ENCODE measurements at places on chromosomes 7 and 10.
A peak's percentile ranks its signal among the peaks of the same experiment; 100 is the strongest.

DNA sequence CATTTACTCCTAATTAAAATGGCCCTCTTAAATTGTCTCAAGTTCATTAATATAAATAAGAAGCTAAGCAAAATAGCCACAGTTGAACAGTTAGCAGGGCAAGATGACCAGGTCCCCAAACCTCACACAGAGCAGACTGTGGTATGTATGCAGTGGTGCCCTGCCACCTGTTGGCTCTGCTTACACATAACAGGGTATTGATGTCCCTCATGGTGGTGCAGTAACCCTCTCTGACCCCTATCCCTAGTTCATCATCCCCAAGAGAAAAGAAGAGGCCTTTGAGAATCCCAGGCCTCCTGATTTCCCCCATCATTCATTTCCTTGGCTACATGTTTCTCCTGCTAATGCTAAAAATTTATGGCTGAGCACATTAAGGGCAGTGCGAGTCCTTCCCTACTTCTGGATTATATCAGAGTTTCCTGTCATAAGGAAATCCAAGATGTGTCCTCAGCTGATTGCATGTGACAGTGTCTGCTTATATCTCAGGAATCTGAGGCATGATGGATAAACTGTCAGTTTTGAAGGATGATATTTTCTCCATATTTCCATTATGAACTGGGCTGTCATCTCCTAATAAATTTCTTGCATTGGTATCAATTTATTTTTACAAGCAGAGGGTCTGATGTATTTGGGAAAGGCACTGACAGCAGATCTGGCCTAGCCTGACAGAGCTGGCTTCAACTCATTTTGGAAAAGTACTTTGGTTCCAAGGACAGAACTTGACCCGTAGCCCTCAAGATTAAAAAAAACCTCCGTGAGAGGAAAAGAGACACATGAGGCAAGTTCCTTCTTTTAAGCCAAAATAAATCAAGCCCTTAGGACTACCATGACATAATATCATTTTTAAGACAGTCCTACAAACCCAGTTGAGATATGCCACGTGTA is 880.6 kb downstream of the LRMDA start:
- DNase-seq = peak; percentile 71
- no peaks in the 10 kb centered on the region for H3K27me3 ChIP-seq
- no peaks in the 10 kb centered on the region for H3K4me1 ChIP-seq
- no peak overlapping the region for H3K4me3 ChIP-seq
- H3K36me3 ChIP-seq = no peaks in the 10 kb centered on the region

DNA sequence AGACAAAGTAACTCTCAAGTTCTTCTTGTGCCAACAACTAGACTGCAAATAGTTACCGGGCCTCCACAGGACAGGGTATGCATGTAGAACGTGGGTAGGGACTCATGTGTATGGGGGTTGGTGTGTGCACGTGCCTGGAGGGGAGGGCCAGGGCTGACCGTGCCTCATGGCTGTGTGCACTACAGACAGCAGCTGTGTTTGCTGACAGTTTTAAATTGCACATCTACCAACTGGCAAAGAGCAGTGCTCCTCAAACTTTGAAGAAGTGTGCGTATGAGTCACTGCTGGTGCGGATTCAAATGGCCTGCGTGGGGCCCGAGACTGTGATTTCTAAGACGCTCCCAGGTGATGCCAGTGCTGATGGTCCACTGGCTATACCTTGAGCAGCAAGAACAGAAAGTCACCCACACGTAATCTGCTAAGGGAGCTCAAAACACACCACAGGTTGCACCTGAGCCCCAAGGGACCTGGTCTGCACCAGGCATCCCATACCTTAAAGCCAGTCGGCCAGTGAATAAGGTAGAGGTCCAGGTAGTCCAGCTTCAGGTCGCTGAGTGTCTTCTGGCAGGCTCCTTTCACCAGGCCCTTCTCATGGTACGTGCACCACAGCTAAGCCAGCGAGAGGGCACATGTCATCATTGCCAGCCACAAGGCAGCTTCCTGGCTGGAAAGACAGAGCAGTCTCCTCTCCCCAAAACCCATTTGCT is 8.5 kb downstream of the AKR1B1 start:
- H3K27me3 ChIP-seq = no peaks in the 10 kb centered on the region
- H3K4me3 ChIP-seq = no peak overlapping the region
- H3K27ac ChIP-seq = no peak overlapping the region
- peaks cover 11% of the 10 kb centered on the region for H3K36me3 ChIP-seq
- no peaks in the 10 kb centered on the region for H3K4me1 ChIP-seq

DNA sequence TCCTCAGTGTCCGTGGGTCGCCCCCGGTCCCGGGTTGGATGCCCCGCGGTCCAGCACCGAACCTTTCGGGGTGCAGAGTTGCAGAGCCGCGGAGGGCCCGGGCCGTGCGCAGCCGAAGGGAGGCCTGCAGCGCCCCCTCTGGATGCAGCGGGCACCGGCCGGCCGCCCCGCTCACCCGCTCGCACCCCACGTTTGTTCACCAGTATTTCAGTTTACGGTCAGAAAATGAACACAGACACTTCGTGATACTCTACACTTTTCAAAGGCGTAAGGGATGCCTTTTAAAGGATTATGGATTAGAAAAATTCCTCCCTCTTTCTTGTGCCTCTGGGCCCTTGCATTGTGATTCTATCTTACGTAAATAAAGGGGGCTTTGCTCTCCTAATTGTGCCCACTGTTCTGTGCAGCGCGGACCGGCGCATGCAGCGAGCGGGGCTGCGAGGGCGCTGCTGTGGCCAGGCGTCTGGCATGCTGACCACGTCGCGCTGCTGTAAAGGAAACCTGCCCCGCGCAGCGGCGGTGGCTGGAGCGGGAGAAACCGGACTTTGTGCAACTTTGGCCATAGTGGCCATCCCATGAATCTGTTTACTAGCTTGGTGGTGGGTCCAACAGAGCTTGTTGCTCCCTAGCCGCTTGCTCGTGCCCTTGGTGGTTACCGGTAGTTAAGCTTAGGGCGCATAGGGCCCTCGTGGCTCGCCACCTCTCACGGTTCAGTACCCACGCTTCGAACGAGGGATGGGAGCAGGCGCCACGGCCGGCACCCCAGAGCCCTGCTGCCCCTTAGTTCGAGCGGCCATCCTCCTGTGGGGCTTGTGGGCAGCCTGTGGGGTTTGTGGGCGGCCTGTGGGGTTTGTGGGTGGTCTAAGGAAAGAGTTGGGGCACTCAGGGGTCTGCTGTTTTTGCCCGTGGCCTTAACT is 739 bp upstream of the MEST start:
- H3K27me3 ChIP-seq = no peaks in the 10 kb centered on the region
- H3K4me1 ChIP-seq = peaks cover 20% of the 10 kb centered on the region
- DNase-seq = no peak
- no peak overlapping the region for H3K4me3 ChIP-seq

DNA sequence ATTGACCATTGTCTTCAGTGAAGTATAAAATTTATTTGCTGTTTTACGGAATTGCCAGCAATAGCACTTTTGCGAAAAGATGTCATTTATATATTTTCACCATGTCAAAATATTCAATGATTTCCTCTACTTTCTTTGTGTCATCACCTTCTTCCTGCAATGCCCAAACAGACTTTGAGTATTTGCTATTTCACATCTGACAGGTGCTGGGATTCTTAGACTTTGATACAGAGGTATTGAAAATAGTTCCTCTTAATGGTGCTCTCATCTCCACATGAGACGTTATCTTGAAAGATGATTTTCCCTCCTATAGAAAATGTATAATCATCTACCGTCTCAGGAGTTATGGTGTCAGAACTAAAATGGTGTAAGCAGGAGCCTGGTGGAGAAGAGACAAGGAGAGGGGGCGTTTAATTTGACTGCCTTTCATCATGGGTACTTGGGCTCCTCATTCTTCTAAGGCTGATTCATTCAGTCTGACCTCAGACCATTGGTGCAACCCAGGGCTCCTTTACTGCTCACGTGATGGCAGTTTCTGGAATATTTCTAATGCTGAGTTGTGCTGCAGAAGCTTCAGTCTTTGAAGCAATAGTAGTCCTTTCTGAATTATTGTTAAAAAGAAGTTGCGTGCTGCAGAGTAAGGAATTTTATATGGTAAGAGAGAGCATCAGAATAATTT is 404.6 kb downstream of the PHTF2 start:
- no peak overlapping the region for H3K27ac ChIP-seq
- H3K27me3 ChIP-seq = no peaks in the 10 kb centered on the region
- no peaks in the 10 kb centered on the region for H3K36me3 ChIP-seq
- H3K4me1 ChIP-seq = no peaks in the 10 kb centered on the region
- no peak overlapping the region for H3K4me3 ChIP-seq

GRCh38 chr7:37109016-37109683 is 339.5 kb downstream of the ELMO1 start:
- DNase-seq = no peak
- H3K36me3 ChIP-seq = no peaks in the 10 kb centered on the region
- H3K27me3 ChIP-seq = no peaks in the 10 kb centered on the region
- H3K4me1 ChIP-seq = peaks cover 54% of the 10 kb centered on the region
- no peak overlapping the region for H3K4me3 ChIP-seq

GRCh38 chr7:133491846-133492652 is 239.2 kb downstream of the EXOC4 start:
- no peaks in the 10 kb centered on the region for H3K36me3 ChIP-seq
- H3K27me3 ChIP-seq = no peaks in the 10 kb centered on the region
- peak; percentile 27 for DNase-seq
- no peaks in the 10 kb centered on the region for H3K4me1 ChIP-seq
- no peak overlapping the region for H3K27ac ChIP-seq

DNA sequence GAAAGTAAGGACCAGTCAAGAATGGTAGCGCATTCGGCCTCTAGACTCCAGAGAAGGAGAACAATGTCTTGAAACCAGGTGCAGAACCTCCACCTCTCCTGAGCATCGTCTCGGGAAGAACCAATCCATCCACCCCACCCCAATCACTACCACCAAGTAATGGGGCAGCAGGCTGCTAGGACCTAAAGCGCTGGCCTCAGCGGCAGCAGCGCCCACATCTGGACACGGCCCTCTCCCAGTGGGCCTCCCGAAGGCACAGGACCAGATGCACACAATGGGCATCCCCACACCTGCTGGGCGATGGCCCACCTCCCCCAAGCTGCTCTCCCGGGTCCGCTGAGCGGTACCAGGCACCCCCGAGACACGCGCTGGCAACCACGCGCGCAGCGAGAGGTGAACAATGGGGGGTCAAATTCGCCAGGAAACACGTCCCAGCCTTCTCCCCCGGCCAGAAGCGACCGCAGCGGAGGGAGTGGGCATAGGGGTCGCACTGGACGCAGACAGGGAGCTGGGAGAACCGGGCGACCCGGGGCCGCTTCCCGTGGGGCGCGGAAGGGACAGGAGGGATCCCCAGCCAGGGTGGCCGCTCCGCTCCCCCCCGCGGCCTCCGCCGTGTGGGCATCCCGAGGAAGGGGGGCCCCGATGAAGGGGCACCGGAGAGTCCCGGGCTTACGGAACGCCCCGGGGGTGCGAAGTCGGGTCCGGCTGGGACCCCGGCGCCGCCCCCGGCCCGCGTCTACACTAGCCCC is 506 bp downstream of the CTTNBP2 start:
- no peaks in the 10 kb centered on the region for H3K27me3 ChIP-seq
- no peak for DNase-seq
- H3K4me3 ChIP-seq = no peak overlapping the region
- H3K36me3 ChIP-seq = no peaks in the 10 kb centered on the region
- H3K4me1 ChIP-seq = no peaks in the 10 kb centered on the region

GRCh38 chr10:60176925-60177324 is 212.8 kb downstream of the ANK3 start:
- no peak overlapping the region for H3K4me3 ChIP-seq
- no peak overlapping the region for H3K27ac ChIP-seq
- H3K27me3 ChIP-seq = no peaks in the 10 kb centered on the region
- peaks cover 10% of the 10 kb centered on the region for H3K4me1 ChIP-seq
- DNase-seq = no peak
- no peaks in the 10 kb centered on the region for H3K36me3 ChIP-seq

GRCh38 chr10:84302223-84302622 is 26.2 kb upstream of the CCSER2 start:
- no peak for DNase-seq
- H3K4me3 ChIP-seq = no peak overlapping the region
- H3K4me1 ChIP-seq = no peaks in the 10 kb centered on the region
- no peak overlapping the region for H3K27ac ChIP-seq
- H3K36me3 ChIP-seq = no peaks in the 10 kb centered on the region
- H3K27me3 ChIP-seq = no peaks in the 10 kb centered on the region

GRCh38 chr7:13312307-13312706 is 624.9 kb downstream of the ARL4A start:
- no peaks in the 10 kb centered on the region for H3K4me1 ChIP-seq
- no peaks in the 10 kb centered on the region for H3K36me3 ChIP-seq
- no peaks in the 10 kb centered on the region for H3K27me3 ChIP-seq
- no peak overlapping the region for H3K27ac ChIP-seq
- H3K4me3 ChIP-seq = no peak overlapping the region

Measured in Karpas-422 (cell line).